NCI-H1092 (cell line): ENCODE measurements at places on chromosomes 7 and 10.

DNA sequence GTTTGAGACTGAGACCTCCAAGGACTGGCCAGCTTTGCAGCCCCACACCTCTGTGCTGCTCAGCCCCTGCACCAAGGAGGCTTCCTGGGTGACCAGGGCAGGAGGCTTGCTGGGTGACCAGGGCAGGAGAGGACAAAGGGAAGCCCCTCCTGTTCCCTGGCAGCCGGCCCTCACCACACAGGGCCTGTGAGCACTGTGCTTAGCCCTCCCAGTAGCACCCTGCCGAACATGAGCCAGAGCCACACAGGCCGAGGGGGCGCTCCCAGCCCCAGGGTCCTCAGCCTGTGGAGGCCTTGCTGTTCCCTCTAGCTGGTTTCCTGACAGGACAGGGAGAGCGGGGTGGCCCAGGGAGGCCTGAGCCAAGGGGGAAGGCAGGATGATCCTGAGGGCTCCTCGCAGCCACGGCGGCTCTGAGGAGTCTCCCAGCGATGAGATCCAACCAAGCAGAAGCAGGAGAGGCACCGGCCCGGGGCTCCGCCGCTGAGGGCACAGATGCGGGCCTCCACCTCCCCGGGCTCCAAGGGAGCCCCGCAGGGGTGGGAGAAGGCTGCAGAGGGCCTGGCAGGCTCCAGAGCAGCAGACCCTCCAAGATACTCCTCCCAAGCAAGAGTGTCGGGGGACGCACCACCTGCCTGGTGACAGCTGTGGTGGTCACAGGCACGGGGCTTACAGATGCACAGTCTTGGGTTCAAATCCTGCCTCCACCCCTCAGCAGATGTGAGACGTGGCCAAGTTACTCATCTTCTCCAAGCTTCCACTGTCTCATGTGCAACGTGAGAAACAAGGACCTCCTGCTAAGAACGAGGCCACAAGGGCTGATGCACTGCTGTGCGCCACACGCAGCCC lies 22.5 kb downstream of the WDR86 start:
- no peak for DNase-seq

DNA sequence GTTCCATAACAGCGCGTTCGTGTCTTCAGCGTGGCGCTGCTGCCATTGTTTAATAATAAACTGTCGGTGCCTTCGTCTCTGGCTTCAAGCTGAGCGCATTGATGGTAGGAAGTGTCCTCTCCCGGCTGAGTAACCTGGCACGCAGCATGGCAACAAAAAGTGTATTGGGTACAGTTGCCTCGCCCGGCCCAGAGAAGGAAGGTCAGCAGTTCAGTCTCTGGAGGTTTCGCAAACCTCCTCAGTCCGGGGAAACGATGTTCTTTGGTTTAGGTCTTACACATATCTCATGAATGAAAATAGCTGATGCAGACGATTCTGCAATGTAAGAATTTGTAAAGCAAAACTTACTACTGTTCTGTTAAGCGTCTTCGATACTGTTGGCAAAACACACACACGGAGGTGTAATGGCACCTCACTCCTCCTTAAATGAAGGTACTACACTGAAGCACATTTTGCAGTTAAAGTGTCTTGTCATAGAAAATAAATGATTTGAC lies 739 bp upstream of the CCDC186 start:
- DNase-seq = peak; percentile 12

GRCh38 chr10:126661356-126661755 lies 9.1 kb downstream of the C10orf90 start:
- no peak for DNase-seq

GRCh38 chr10:98076086-98076485 lies 45.7 kb upstream of the CRTAC1 start:
- DNase-seq = no peak

DNA sequence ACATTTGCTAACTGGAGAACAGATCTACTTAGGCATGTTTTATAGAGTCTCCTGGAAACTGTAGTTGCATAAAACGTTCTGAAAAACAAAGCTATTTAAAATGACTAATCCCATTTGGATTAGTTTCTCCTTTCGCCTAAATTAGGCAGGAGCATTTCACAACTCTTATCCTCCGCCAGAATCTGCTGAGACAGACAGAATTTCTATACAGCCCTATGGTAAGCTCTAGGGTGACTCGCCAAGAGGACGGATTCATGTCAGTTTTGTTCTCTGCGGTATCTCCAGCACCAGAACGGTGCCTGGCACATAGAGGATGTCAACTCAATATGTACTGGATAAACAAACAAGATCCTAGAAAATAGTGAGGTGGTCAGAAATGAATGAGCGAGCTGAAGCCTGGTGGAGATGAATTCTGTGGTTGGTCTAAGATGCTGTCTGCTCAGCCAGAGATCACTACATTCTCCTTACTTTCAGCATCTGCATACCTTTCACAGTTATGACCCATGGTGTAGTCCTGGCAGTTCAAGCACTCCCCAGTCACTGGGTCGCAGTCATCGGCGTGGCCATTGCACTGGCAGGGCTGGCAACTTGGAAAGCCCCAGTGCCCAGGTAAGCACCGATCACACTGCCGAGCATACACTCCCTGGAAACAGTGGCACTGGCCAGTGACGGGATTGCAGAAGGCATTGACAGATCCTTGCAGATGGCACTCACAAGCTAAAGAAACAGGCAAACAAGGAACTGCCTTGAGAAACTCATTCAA lies 44.0 kb downstream of the LAMB1 start:
- DNase-seq = no peak

DNA sequence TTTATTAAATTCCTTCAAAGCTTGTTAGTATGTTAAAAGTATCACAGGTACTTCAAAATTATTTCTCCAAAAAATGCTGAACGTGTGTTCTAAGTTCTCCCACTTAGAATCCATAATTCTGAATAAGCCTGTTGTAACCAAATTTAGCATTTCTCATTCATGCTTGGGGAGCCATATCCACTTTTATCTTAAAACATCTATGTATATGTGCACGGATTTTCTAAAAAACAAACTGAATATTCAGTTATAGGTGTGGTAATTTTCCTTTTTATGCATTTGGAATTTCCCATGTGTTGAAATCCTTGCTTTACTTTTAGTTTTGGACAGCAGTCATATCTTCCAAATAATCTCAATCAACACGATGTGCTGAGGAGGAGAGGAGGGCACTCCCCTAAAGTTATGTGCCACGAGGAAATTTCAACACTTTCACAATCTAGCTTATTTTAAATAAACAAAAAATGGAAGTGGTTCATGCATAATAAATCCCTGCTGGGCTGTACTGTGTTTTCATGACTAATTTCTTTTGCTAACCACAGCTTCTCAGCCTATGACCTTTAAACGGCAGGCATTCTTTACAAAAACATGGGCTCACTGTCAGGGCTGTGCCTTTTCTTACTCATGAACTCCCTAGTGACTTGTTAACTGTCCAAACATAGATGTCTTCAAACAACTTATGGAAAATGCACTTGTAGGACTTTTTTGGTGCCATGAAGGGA lies 380.3 kb upstream of the SEMA3C start:
- no peak for DNase-seq

DNA sequence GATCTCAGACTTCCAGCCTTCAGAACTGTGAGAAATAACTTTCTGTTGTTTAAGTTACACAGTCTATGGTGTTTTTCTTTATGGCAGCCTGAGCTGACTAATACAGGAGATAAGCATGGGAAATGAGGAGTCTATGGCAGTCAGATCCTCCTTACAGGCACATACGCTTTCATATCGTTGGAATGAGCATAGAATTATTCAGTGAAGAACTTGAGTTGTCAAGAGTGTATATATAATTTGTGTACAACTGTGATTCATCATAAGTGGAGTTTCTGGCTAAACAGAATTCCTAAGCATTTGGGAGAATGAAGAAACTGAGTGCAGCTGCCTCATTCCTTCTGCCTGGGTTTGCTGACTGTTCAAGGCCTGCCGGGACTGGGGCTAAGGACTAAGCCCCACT lies 516.7 kb downstream of the ADRA2A start:
- DNase-seq = no peak

DNA sequence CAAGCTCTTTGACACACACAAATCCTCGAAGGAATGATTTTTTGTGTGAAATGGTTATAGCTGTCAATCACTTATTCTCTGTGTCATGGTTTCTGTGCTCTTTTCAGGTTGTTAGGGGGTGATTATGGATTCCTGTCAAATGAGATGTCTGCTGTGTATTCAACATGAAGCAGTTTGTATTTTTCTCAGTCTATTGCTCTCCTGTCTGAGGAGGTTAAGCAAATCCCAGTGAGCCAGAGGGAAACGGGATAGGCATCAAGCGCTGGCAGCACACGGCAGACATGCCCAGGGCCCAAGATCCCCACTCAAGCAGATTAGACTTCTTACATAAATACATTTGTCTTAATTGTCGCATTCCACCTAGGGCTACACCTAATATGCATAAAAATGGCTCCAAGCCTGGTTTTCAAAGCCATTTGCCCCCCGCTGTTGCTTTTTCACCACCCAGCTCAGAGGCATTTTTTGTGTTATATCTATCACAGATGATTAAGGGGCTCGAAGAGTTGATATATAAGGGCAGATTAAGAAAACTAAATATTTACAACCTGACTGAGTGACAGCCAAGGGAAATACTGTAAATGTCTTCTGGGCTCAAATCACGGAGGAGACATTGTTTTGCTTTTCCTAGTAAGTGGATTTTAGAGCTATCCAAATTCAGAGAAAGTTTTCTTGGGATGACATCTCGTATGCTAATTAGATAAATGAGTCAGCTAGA lies 192.7 kb upstream of the LRGUK start:
- no peak for DNase-seq

- no peak for DNase-seq
Measured at GRCh38 chr7:130332259-130333053, 12.2 kb upstream of the CPA5 start.

GRCh38 chr7:134645935-134646334 lies 718 bp upstream of the BPGM start:
- DNase-seq = no peak
